ENCODE measurements at places on chromosomes 7 and 10.

GRCh38 chr10:48442809-48443177 lies 136.3 kb downstream of the MAPK8 start:
- no peak for DNase-seq

- DNase-seq: no peak
Observed at GRCh38 chr7:112248598-112248997, 42.1 kb downstream of the ZNF277 start.

- DNase-seq: no peak
Observed at GRCh38 chr7:111363099-111363498, 199.2 kb downstream of the IMMP2L start.

- no peak for DNase-seq
Observed at GRCh38 chr7:10662982-10663884, 310.4 kb upstream of the PHF14 start.

GRCh38 chr7:1181640-1182039 lies 21.6 kb upstream of the ZFAND2A start:
- no peak for DNase-seq

Measured in stimulated activated CD4-positive, alpha-beta T cell treated with anti-CD3 and anti-CD28 coated beads, Interleukin-2, amount 100 ng/mL, for 48 hours (primary cell).